ENCODE measurements at places on chromosomes 1 and 21.
A peak's percentile ranks its signal among the peaks of the same experiment; 100 is the strongest.

DNA sequence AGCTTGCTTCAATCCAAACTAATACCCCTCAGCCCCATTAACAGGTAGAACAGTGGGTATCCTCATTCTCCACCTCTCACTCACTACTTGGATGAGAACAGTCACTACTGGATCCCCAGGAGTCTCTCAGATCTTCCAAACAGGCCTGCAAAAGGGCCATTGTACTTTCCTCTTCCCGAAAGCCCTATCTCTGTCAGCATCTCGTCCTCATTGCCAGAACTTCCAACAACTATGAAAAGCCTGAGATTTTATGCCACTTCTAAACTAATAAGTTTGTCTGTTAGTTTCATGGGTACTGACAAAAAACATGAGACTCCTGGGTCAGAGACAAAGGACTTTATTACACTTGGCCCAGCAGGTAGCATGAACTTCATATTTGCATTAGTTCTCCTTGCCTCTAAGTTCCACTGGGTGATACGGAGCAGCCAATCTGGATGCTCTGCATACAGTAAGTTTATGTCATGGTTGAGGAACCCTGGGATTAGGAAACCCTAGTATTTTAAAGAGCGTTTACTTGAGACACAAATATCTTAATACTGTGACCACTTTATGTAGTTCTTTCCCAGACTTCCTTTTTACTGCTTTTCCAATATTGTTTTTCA, 38.1 kb downstream of the VANGL2 start:
- no peak for DNase-seq

DNA sequence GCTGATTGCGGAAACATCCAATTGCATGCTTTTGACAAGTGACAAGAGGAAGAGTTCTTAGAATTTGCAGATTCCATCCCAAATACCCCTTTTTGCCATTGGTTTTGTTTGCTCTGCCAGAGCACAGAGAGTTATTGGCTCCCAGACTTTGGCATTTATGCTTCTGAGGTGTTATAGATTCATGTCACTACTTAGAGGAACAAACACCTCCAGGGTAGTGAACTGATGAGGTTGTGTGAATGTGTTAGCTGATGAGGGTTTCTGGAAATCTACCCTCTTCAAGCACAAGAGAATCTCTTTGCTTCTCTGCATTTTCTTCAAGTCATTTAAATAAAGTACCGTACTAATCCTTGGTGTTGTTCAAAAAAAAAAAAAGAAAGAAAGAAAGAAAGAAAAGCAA, 33.9 kb upstream of the BRINP3 start:
- no peak for DNase-seq

DNA sequence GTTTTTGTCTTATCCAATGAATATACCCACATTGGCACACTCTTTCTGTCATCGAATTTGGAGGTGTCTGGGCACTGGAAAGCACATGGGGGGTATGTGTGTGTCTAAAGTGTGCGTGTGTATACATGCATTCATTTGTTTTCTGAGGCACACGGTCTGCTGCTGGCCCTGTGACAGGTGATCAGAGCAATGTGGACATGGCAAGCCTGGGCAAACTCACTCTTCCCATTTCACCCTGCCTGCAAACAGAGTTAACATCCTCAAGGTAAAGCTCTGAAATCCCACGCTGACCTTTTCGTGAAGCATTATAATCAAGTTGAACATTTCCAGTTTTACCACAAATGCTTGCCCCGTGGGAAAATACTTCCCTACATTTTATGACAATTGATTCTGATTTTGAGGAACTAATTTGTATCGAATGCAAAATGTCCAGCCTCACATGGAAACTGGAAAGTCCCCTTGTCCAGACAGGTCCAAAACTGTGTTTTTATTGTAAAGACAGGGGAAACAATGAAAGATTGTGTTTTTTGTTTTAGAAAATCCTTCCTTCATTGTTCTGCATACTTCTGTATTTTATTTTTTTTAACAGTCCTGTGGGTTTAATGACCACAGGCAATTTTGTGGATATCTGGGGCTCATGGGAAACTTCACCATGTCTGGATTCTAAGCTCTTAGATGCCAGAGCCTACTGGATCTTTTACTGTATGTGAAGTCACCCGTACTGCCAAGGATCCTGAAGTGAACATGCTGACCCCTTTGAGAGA, 160.9 kb downstream of the PBX1 start:
- peak; percentile 12 for DNase-seq

GRCh38 chr1:11787251-11787803, 18.4 kb downstream of the MTHFR start:
- no peak for DNase-seq

GRCh38 chr1:239678181-239678580, 291.8 kb downstream of the CHRM3 start:
- no peak for DNase-seq

Measured in NCI-H774 (cell line).